ENCODE measurements at places on chromosomes 2 and 18.

DNA sequence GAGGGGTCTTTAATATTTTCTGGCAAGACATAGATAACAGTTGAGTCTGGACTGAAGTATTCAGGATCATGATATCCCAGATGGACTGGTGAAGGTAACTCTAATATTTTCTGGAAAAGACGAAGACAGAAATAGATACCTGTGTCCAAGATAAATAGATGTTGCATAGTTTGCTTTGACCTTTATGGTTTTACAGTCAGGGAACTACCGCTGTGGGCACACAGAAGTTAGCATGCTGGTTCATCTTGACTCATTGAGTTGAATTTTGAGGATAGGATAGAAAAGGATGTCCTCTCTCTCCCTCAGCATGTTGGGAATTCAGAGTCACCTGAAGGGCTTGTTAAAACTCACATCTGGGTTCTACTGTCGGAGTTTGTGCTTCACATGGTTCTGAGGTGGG, 20.8 kb downstream of the KCNE4 start:
- no peak for DNase-seq

GRCh38 chr2:39780825-39781600, 2.0 kb upstream of the THUMPD2 start:
- peak; percentile 41 for DNase-seq

- no peak for DNase-seq
Observed at GRCh38 chr2:23746141-23746863, 180.6 kb downstream of the ATAD2B start.

- peak; percentile 87 for DNase-seq
Observed at GRCh38 chr2:181697571-181697970, 17.3 kb upstream of the NEUROD1 start.

- no peak for DNase-seq
Observed at GRCh38 chr2:41896186-41896846, 151.5 kb upstream of the PKDCC start.

- no peak for DNase-seq
Observed at GRCh38 chr2:205001300-205001966, 456.2 kb downstream of the PARD3B start.

- DNase-seq = no peak
Observed at GRCh38 chr2:158407031-158407430, 49.5 kb downstream of the CCDC148 start.

DNA sequence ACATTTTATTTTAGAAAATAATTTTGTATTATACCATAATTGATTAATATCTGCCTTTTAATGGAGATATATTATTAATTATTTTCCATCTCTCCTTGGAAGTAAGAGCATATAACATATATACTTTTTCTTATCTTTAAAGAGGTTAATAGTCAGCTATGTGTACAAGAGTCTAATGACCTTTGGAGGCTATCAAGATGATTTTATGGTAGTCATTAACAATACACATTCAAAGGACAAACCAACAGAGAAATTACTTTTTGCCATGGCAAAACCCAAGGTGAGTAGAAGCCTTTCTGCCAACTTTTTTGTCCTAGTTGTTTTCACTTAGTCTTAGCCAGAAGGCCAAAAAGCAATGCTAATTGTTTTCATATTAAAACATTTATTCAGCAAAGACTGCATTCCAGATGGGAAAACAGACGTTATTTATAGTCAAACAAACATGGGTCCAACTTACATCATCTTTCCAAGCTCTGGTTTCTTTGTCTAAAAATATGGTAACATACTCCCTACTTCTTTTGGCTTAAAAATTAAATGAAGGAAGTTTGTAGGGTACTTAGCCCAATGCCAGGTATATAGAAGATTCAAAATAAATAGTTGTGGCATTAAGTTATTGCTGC, 9.6 kb upstream of the DYNC2LI1 start:
- DNase-seq = no peak

DNA sequence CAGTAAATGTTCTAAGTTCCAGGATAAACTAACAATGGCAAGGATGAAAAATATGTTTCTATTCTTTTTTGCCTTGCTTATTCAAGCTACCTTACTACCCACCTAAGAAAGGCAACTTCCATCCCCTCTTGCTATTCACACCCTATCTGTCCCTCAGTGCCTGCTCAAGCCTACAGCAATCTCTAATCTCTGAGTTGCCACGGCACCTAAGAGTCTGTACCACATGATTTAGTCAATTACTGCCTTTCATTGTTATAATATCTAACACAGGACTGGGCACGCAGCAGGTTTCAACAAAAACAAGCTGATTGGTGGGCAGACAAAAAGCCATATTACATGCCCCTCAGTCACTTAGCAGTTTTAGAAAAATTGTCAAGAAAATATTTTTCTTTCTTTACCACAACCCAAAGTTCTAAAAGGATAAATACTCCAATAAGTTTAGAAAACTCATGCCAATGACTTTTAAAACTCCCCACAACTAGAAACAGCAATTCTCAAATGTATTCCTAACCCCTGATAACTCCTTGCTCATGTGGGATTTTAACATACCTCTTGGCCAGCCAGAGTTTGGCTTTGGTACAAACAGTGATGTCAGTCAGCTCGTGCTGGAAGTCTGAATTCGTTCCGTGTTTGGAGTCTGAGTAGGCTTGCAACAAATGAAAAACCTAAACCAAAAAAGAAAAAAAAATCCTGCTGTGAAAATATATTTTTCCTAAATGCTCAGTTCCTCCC, 117.3 kb upstream of the ZFP36L2 start:
- DNase-seq = no peak

GRCh38 chr18:49212819-49213218, 247.6 kb downstream of the DYM start:
- DNase-seq = no peak

DNA sequence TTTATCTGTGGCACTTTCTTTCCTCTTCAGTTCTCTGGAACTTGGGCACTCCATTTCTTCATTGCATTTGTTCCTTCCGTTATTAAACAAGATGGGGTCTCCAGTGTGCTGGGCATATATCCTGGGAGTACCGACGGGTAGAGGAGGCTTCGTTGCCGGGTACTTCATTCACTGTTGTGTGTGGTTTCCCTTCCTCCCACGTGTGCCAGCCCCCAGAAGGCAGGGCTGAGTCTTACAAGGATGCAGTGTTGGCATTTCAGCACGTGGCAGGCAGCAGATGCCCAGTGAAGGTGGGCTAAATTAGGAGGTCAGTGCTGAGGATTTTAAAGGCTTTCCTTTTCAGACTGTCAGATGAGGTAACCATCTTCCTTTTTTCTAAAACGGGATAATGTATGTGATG, 58.6 kb downstream of the MGAT5 start:
- peak; percentile 4 for DNase-seq

DNA sequence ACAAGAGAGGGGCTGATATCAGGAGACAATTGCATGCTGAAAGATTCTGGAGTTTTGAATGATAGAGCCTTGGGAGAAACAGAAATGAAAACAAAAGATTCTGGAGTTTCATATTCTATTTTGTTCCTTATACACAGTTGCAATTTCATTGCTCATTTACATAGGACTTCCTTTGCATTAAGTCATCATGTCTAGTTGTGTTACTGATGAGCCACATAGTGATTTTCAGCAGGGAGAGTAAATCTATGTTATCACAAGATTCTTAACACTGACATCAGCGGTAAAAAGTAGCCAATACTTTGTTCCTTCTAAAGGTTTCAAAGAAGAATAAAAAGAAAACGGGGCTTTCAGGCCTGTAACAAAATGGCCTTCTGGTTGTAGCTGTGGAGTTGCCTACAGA, 7.1 kb downstream of the ADAM17 start:
- DNase-seq = no peak

GRCh38 chr2:60560734-60561644, 7.5 kb upstream of the BCL11A start:
- DNase-seq = peak; percentile 81

DNA sequence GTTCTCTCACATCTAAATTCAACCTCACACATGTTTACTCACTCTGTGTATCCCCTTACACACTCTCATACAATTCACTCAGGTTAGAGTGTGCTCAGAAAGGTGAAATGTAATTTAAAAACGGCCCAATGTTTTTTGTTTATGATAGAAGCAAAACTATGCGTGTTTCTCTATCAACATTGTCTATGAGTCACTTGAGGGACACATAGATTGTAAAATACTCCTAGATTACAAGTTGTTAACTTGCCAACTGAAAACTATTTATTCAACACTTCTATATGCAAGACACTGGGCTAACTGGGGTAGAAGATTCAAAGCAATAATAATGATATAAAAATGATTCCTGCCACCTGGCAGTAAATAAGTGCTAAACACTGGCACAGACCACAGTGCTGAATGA, 24.6 kb downstream of the CCDC195 start:
- DNase-seq = no peak

DNA sequence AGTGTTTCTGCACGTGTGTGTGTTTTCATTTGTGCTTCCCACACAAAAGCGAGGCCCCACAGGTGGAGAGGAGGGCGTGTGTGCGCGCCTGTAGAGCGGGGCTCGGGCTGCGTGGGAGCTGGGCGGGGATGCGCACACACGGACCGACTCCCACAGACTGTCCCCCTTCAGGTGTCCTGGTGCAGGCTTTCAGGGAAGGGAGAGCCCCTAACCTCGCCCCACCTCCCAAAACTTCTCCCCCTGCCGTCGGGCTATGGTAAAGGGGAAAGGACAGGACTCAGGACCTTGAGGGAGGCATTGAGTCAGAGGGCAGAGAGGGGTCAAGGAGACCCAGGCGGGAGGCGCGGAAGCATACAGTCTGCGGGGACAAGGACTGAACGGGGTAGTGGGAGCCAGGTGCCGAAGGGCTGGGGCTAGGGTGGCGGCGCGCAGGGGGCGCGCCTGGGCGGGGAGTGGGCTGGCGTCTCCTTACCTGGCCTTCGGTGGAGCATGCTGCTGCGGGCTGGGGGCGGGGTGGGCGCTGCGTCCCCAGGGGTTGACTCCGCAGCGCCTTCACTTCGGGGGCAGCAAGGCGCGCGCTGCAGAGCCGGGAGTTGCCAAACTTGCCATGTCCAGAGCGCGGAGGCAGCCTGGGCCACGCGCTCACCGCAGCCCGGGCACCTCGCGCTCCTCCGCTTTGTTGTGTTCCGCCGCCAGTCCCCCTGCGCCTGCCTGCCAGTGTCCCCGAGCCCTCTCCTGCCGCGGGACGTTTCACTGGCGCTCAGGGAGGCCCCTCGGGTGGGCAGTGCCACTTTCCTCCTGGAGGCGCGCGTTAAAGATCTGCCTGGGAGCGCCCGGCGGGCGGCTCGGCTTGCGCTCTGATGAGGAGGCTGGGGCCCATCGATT, 302.0 kb downstream of the NCKAP5 start:
- no peak for DNase-seq

DNA sequence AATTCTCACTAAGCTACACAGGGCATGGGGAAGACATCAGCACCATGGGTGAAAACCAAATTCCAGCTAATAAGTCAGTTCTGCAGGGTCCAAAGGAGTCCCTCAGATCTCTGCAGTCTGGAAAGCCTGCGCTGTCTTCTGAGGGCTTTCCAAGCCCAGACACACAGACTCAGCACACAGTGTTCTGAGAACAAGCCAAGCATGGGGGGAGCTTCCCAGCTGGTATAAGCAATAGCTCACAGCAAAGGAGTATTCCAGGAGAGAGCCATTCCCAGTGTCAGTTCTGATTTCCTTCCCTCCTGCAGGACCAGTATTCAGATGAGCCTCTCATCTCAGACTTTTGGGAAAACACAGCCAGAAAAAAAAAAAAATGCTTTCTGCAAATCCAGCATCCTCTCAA, 370.8 kb downstream of the TNS1 start:
- no peak for DNase-seq

DNA sequence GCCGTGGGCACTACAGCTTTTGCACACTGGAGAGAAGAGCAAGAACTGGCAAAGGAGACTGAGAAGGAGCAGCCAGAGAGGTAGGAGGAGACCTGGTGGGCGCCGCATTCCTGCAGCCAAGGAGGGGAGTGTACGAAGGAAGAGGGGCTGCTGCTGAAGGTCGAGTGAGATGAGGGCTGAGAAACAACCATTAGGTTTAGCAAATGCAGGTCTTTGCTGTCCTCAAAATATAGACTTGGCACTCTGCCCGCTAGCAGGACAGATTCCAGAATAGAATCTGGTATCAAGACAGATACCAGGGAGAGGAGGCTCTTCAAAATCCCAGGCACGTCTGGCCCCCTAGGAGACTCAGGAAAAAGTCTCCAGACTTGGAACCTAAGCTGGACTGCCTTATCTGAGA, 83.0 kb downstream of the TGOLN2 start:
- DNase-seq = no peak

DNA sequence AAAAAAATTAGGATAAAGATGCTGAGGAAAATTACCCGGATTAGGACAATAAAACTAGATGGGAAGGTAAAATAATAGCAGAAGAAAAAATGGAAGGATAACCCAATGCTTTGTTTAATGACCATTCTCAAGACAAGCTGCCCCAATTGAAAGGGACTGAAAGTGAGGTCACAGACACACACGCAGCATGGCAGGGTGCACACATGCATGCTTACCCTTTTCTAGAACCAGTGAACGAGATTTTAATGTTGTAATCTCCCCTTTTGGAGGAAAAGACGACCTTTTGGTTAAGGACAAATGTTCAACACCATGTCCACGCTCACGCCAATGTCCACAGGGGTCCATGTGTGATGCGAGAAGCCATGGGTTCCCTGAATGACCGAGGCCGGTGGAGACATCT, 70.9 kb downstream of the DDX1 start:
- no peak for DNase-seq

- no peak for DNase-seq
Observed at GRCh38 chr2:46032996-46033395, 264.2 kb upstream of the EPAS1 start.
